ENCODE measurements at places on chromosomes 5 and 9. TPM values are rescaled to one million over a fixed set of nuclear protein-coding genes. Genes with fewer than 3 reads are reported as not detected.

Gene FAM151B
- total RNA-seq, result 0.50 TPM

DNA sequence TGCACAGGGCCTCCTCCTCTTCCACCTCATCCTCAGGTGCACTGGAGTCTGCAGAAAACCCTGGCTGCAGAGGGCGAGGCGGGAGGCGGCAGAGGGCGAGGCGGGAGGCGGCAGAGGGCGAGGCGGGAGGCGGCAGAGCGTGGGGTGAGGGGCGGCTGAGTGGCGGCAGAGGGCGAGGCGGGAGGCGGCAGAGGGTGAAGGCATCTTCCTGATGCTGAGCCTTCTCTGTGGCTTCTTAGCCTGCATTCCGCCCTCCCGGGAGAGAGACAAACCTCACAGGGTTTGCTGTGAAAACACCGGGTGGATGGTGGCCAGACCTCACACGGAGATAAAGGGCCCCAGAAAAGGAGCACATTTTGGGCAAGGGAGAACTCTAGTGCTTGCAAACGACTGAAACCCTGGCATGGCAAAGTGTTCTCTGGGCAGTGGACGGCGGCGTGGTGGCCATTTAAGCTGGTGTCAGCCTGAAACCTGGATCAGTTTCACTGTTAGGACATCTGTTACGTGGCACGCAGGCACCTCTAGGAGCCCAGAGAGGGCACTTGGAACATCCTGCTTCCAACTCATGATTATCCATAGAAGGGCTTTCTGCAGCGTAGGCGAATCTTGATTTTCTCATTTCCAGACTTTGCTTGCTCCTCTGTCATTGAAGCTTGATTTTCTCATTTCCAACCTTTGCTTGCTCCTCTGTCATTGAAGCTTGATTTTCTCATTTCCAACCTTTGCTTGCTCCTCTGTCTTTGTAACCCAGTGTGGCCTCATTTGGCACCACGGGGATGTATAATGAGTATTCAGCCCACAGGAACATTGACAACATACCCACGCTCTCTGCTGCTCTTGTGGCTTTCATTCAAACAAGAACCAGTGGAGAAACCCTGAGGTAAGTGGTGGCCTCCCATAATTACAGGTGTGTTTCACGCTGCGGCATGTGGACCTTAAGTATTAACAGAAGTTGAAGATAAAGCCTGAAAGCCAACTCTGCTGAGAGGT lies 16.3 kb upstream of the PLEKHG4B start:
- DNase-seq, result no peak

- no peak for DNase-seq
These were observed 498.1 kb upstream of the TNC start for GRCh38 chr9:115615821-115616665.

GRCh38 chr9:36924757-36925432 lies 109.2 kb downstream of the PAX5 start:
- DNase-seq, result no peak

- no peak for DNase-seq
These were observed 6.6 kb upstream of the PRXL2C start for GRCh38 chr9:96661711-96662110.

Gene STKLD1
- 0.62 TPM for total RNA-seq

Gene PCDH12
- total RNA-seq, result not detected

- no peak for DNase-seq
These were observed 49.8 kb downstream of the AK8 start for GRCh38 chr9:132828201-132828770.

DNA sequence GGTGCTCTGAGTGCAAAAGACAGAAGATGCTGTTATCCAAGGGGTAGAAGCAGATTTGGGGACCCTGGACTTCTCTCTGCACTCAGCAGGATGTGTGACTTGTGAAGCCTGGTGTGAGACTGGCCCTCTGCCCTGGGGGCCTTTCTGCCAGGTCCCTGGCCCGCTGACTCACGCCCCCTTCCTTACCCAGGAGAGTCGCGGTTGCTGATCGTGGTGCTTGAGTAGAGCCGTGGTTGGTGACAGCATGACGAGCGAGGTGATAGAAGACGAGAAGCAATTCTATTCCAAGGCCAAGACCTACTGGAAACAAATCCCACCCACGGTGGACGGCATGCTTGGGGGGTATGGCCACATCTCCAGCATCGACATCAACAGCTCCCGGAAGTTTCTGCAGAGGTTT lies 6.5 kb downstream of the NTMT1 start:
- no peak for DNase-seq

GRCh38 chr5:35788724-35789123 lies 68.0 kb upstream of the IL7R start:
- DNase-seq, result no peak

All from T-cell (primary cell).